Right lobe of liver (tissue), 6 donors: ENCODE measurements at places on chromosomes 1 and 21.

GRCh38 chr21:26365849-26366248, 195.3 kb upstream of the APP start:
- no peak for DNase-seq

DNA sequence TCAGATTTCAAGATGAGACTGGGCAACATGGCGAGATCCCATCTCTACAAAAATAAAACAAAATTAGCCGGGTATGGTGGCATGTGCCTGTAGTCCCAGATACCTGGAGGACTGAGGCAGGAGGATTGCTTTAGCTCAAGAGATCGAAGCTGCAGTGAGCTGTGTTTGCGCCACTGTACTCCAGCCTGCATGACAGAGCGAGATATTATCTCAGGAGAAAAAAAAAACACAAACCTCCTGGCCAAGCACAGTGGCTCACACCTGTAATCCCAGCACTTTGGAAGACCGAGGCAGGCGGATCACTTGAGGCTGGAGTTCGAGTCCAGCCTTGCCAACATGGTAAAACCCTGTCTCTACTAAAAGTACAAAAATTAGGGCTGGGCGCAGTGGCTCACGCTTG, 42.8 kb downstream of the XKR8 start:
- DNase-seq = no peak

- no peak for DNase-seq
Measured at GRCh38 chr1:151661751-151662150, 49.9 kb downstream of the SNX27 start.

DNA sequence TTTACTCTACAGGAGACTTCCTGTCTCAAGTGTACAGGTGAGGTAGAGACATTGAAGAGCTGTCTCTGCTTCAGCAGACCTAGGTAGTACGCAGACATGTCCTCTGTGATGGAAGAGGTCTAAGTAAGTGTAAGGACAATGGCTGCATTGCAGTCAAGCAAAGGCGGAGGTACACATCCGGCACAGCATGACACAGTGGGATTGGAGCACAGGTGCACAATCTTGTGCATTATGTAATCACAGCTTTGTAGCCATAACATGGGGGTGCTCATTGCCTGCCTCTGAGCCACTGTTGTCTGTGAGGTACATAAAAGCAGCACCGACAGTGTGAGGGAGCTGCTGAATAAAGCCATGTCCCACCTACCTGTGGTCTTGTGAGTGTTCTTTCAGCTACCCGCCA, 66.4 kb upstream of the CCDC190 start:
- DNase-seq = no peak

- DNase-seq = no peak
Measured at GRCh38 chr21:40881767-40882166, 34.8 kb upstream of the DSCAM start.

GRCh38 chr21:39648879-39649278, 36.1 kb downstream of the B3GALT5 start:
- DNase-seq = no peak

DNA sequence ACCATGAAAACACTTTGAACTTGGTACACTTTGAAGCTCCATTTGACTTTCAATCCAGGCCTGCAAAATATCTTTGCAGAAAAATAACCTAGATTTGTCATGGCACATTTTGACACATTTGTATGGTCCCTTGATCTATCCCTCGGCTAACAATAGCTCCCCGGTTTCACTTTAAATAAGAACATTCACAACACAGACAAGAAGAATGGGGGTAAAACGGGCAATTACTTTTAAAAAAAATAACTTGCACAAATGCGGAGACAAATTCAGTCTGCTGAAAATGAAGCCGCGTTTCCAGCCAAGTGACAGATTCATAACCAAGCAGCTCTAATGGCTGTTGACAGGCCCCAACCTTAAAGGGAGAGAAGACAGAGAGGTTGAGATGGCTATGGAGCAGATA, 218.2 kb downstream of the NPHP4 start:
- DNase-seq = no peak

DNA sequence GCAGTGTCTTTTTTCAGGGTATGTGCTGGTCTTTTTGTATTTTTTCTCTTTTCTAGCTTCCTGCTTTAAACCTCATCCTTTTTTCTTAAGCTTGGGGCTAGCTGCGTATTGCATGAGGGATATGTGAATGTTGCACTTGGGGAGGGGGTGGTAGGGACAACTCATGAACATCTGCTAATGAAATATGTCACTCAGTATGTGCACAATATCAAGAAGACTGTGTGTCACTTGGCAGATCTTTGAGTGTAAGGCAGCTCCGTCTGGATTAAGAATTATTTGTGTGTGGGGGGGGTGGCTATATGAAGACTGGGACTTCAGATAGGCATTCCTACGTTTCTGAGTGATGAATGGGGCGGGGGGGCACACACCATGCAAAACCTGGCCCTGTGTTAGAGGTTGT, 170.4 kb upstream of the CACNA1E start:
- no peak for DNase-seq

GRCh38 chr21:27513825-27514224, 546.9 kb upstream of the ADAMTS5 start:
- no peak for DNase-seq

- no peak for DNase-seq
Measured at GRCh38 chr21:40783404-40783803, 63.6 kb downstream of the DSCAM start.

- DNase-seq = no peak
Measured at GRCh38 chr1:14698314-14698713, 99.8 kb downstream of the KAZN start.

GRCh38 chr21:38434913-38435533, 63.3 kb downstream of the ERG start:
- no peak for DNase-seq

DNA sequence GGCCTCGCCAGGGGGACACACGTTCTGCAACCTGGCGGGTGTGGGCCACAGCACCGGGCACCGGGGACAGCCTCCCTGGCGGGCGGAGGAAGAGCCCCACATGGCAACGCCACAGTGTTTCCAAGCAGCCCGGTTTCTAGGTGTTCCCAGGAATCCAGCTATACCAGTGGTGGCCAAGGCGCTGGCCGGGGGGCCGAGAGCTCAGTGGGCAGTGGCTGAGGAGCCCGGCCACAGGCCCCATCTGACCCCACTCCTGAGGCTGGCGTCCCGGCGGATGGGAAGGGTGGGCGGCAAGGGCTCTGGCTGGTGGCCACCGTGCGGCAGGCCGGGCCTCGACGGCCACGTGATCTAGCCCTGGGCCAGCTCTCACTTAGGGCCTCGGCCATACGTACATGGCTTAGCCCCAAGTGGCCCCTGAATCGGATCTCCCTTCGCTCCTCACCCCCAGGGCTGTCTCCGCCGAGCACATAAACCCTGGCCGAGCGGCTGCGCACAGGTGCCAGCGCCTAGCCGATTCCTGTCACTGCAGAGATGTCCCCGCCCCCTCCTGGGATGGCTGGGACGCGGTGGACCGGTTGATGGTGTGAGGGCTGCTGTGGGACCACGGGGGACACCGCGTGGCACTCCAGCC, 68.7 kb downstream of the MORN1 start:
- no peak for DNase-seq

DNA sequence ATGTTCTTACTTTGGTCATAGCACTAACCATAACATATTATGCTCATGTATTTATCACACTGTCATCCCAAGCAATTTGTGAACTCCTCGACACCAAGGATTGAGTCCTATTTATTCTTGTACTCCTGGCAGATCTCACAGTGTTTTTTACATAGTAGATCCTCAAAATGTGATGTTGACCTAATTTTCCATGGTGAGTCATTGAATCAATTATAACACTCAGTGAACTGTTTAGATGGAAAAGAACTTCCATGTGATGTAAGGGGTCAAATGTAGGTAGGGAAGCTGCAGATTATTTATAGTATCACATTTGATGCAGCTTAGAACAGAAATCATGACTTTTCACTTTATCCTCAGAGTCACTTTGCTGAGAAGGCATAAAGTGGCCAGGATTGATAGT, 281.9 kb upstream of the ADAMTS5 start:
- DNase-seq = no peak

DNA sequence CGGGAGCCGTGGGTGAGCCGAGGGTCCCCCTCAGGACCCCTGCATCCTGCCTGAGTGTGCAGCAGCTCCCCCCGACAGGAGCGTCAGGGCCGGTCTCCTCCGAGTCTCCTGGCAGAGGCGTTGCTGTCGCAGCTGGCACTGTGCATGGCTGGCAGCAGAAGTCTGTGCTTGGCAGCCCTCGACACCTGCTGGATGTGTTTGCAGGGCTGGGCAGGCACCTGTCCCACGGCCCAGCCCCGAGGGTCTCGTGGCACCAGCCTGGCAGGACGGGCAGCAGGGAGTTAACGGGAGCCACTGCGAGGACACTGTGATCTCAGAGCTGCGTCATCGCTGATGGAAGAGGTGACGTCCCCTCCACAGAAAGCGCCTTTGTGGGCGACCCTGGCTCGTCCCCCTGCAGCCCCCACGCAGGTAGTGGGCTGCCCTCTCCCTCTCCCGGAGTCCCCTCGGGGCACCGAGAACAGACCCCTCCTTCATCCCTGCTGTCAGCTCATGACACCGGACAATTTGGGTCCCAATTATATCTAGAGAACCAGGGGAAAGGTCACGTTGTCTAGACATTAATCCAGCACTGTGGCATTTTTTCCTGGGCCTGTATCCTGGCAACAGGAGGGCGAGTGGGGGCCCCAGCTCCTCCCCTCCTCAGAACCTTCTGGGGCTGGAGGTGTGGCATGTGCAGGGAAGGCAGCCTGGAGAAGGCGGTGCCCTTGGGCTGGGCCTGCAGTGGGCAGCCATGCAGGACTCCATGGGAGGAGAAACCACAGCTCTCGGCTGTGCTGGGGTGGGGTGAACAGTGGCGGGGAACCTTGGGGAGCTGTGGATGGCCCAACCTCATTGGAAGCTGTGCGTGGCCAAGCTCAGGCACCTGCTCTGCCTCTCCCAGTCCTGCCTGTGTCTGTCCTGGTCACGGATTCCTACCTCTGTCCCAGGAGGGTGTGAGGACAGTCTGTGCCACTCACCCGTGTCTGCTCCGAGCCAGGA, 15.4 kb downstream of the COL18A1 start:
- no peak for DNase-seq

DNA sequence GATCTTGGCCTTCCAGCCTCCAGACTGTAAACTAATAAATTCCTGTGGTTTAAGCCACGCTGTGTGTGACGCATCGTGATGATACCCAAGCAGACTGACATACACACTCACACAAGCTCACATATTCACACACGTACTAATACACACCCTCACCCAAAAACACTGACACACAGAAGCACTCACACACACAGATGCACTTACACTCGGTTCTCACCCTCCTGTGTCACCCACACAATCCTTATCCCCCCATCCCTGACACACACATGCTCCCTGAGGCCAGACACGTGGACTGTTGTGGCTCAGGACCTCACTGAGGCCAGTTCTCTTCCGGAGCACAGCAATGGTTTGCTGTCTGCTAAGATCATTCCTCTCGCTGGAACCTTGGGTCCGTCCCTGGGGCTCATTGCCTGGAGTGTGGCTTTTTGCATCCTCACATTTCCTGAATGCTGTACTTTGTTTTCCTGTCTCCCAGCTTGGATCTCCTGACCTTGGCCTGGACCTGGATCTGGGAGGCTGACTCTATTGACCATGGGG, 76.9 kb upstream of the LYST start:
- no peak for DNase-seq

GRCh38 chr1:37755951-37756560, 8.9 kb downstream of the EPHA10 start:
- DNase-seq = no peak

- peak; percentile 66 for DNase-seq
Measured at GRCh38 chr1:59971464-59971911, 44.9 kb upstream of the CYP2J2 start.

DNA sequence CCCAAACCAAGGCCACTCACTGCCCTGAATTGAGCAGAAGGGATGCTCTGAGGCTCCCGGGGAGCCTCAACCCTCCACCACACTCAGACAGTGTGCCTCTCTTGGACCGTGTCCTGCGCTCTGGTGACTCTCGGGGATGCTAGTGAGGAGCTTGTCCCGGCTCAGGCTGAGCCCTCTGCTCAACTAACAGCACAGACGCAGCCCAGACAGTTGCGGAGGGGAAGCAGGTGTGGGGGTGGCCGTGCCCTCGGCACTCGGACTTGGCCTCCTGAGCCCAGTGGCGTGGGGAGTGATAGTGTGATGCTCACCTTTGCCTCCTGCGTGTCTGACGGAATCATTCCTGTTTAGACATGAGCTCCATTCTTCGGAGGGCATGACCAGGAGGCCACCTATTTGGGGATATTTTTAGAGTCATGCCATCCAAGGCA, 15.4 kb upstream of the SLC19A1 start:
- DNase-seq = peak; percentile 53

GRCh38 chr1:203906932-203907331, 45.5 kb downstream of the SNRPE start:
- DNase-seq = no peak

GRCh38 chr21:20662514-20662913, 335.7 kb upstream of the NCAM2 start:
- DNase-seq = no peak

DNA sequence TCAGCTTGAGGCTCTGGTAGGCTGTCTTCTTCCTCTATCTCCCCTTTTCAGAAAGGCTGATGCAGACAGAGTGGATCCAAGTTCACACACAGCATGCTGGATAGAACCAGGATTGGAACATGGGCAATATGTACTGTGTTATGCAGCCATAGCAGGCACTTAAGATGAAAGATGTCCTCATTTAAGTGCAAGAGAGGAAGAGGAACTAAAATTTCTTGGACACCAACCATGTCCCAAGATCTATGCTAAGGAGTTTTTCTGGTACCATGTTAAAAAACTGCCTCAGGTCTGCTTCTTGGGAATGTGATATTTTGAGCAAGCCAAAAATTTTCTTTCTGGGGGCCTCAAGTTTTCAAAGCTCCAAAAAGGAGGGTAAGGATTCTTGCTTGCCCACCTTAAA, 1.2 kb downstream of the SDHB start:
- no peak for DNase-seq

GRCh38 chr1:109307274-109308021, 637 bp upstream of the MYBPHL start:
- no peak for DNase-seq

DNA sequence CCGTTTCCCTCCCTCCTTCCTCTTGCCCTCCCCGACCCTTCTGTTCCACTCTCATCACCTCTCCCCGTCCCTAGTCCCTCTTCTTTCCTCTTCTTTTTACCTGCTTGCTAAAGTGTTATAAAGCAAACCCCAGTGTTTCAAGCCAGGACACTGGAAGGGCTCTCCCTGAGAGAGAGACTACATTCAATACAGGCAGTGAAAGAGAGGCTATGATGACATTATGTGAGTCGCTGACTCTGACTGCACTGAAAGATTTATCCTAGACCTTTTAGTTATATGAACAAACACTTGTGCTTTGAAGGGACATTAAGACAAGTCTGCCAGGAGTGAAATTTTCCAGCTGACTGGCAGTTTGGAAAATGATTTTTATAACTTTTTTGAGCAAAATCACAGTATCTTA, 155.7 kb downstream of the S1PR1 start:
- DNase-seq = no peak

DNA sequence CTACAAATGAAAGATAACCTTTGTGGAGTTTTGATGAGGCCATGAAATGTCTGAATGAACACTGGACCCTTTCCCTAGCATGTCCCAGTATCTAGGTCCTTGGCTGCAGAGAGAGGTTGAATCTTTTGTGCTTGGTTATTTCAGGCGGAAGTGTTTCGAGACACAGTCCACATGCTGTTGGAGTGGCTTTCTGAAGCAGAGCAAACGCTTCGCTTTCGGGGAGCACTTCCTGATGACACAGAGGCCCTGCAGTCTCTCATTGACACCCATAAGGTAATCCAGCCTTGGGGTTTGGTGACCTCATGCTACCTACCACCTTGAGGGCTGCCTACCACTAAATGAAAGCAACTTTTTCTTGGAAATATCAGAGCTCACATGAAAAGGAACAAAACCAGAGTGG, 38.9 kb upstream of the BMP8A start:
- DNase-seq = no peak
